NCI-H2107 (cell line): ENCODE measurements at places on chromosomes 5 and 9.
A peak's percentile ranks its signal among the peaks of the same experiment; 100 is the strongest.

- DNase-seq: no peak
Observed at GRCh38 chr5:166979307-166979895, 1312.0 kb upstream of the WWC1 start.

DNA sequence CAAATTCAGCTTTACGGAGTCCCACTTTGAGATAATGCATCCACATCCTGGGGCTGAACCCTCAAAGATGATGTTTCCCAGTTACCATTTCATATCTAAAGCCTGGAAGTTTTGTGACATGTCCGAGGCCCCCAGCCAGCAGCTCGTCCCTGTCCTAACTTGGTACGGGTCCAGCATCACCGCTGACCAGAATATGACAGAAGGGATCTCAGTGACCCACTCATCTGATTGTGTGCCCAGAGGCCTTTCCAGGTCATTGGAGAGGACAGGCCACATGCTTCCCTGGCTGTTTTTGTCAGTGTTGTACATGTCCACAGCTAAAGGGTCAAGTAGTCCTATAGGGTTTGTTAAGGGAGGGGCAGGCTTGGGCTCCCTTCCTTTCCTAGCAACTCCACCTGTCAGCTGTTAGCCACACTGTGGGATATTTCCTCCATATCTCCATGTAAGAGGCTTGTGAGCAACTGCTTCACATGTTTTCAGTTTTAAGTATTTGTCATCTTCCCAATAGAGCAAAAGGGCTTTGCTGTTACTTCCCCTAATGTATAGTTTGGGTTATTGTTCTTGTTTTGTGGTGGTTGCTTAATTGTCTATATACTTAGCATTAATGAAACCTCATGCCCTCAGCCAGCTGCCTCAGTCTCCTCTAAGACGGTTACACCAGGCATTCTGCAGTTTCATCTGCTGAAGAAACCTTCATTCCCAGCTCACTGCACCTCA lies 33.4 kb downstream of the SECISBP2 start:
- DNase-seq: no peak

DNA sequence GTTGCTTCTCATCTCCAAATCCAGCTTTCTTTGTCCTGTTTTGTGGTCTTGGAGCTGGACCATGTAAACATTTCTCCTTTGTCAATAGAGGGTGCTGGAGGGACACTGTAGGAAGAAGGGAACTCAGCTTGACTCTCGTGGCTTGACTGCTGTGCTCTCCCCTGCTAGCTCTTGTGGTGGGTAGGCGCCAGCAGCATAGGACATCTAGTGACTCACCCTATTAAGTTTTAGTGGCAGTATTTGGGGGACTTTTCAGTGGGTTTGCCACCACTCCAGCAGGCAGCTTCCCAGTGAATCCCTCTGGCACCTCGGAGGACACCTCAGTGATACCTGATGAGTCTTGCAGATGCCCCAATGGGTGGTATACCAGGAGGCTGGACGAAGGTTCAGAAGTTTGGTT lies 97.8 kb downstream of the TSSK1B start:
- no peak for DNase-seq

- DNase-seq: no peak
Observed at GRCh38 chr5:1793301-1793740, 6.3 kb downstream of the MRPL36 start.

DNA sequence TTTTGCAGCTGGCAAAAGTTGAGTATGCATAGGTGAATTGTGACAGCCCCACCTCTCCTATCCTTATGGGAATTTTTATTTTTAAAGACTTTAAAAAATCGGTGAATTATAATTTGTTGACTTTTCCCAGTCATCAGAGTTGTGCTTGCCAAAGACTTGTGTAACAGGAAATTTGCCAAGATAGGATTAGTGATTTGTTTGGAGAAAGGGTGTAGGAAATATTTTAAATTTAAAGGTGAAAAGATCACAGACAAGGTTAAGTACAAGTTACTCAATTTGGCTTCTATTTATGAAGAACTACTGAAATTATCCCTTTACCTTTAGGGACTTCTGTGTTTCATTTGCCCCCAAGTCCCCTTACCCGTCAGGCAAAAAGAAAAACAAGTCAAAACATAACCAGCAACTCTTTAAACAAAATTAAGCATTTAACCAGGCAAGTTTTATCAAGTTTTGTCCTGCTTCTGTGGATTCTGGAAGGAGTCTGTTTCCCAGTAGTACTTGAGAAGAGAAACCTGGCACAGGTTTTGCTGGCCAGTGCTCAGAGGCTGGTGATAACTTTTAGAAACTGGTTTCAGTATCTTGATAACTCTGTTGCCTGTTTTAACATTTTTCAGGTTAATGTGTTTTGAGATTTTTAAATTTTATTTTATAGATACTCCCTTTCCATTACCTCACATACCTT lies 285.4 kb downstream of the MAST4 start:
- no peak for DNase-seq

GRCh38 chr5:72075461-72075860 lies 31.8 kb upstream of the MAP1B start:
- no peak for DNase-seq

GRCh38 chr9:127129073-127129717 lies 6.8 kb upstream of the ANGPTL2 start:
- no peak for DNase-seq

GRCh38 chr5:79305706-79306105 lies 69.8 kb downstream of the JMY start:
- no peak for DNase-seq

- no peak for DNase-seq
Observed at GRCh38 chr9:21853414-21853813, 51.0 kb downstream of the MTAP start.

DNA sequence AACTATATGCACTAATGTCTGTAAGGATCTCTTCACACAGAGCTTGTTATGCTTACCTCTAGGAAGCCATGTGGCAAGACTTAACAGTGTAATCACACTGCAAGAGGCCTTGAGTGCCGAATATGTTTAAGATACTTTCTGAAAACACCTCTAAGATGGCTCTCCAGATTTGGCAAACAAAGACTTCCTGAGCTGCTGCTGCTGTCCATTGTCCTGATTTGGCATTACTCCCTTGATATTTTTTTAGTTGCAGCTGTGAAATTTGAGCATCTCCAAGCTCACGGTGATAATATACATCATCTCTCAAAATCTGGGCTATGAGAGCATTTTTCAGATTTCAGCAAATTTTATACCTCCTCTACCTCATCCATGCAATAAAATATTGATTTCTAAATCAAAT lies 384.5 kb upstream of the CDH6 start:
- DNase-seq: no peak

DNA sequence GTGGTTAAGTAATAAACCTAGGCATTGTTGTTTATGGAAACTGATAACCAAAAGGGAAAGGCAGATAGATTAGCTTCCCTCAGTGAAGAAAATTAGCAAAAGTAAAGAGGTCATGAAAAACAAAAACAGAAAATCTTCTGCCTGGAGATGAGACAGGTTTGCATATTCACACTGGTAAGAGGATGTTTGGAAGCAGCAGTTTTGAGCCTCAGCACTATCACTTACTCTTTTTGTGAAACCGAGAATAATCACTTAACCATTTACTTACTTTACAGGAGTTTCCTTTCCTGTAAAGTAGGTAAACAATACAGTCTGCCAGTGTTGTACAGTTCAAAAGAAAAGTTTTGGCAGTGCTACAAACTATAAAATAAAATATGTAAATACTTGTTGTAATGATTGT lies 35.5 kb upstream of the EMB start:
- no peak for DNase-seq

DNA sequence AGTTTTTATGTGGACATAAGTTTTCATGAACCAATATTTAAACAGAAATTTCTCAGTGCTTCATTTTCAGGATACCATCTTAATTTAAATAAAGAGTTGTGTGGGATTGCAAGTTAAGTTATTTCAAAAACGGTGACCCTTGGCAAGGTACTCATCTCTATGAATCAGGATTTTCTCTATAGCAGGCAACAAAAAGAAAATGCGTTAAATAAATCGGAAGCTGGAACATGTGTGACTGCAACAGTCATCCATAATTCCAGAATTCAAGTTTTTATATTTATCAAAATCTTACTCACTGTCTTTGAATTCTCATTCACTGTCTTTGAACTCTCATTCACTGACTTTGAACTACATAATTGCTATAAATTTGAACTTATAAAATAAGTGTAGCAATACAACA lies 5.8 kb upstream of the RECK start:
- no peak for DNase-seq

DNA sequence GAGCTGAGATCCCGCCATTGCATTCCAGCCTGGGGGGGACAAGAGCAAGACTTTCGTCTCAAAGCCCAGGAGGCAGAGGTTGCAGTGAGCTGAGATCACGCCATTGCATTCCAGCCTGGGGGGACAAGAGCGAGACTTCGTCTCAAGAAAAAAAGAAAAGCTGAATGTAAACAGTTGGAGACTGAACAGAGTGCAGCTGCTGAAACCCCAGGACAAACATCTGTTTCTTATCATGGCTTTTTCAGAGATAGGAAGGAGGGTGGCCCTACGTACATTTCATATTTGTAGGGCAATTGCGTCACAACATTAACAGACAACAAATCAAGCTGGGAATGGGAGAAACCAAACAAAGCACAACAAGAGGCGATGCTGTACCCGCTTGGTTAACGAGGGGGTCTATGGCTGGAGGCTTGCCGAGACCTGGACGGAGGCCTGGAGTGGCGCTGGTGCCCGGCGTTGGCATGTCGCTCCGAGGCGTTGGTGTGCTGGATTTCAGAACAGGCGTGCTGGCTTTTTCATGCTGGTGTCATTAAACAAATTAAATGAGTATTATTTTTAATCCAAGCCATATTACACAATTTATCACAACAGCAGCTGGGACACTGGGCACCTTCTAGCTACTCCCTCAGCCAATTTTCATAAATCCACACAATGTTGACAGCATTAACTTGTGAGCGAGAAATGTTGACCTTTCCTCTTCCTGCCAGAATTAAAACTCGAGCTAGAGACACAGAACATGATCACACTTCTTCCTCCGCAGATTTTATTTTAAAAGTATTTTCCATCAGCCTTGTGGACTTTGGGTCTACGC lies 76.1 kb downstream of the TLE1 start:
- no peak for DNase-seq

DNA sequence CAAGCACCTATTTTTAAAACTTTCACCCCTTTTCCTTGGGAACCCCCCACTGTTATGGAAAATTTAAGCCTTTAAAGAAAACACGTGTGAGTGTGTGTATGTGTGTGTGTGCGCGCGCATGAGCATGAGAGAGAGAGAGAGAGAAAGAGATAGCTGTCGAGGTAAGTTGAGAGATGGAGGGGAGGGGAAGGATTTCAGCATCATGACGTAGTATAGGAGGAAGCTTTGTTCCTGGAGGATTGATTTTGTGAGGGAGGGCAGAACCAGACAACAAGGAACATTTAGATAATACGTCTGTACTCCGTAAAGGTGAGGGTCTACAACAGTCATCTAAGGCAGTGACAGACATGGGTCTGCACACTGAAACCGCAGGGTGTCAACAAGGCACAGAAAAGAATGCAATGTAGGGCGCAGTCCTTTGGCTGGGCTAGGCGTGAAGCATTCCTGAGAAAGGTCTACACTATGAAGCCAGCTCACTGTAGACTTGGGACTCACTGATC lies 227.7 kb downstream of the SMARCA2 start:
- DNase-seq: no peak

DNA sequence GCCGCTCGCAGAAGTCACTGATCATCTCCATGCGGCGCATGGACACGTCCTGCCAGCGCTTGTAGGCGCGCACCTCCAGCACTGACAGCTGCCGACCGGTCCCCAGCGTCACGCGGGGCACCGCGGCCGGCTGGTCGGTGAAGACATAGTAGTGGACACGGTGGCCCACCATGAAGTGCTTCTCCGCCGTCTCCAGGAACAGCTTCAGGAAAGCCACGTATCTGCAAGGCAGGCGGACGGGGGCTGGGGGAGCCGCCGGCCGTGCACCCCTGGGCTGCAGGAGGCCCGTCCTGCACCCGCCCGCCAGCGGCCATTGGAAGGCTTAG lies 18.9 kb downstream of the ABO start:
- DNase-seq: no peak

DNA sequence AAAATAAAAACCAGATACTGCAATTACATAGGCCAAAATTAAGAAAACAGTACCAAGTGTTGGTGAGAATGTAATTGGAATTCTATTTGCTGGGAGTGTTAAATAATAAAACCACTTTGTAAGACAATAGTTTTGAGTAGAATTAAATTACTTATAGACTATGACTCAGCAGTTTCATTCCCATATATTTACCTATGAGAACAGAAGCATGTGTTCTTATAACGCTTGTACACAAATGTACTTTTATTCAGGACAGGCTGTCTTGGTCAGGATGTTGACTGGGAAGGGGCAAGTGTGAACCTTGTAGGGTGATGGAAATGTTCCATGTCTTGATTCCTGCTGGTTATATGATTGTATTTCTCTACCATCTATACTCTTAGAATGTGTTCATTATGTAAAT lies 56.3 kb downstream of the ERBIN start:
- DNase-seq: no peak

GRCh38 chr5:159163027-159163700 lies 46.2 kb downstream of the RNF145 start:
- peak; percentile 4 for DNase-seq

GRCh38 chr9:35954942-35955546 lies 2.9 kb downstream of the OR2S2 start:
- peak; percentile 50 for DNase-seq

GRCh38 chr5:6847870-6848269 lies 134.6 kb downstream of the TENT4A start:
- no peak for DNase-seq

- DNase-seq: no peak
Observed at GRCh38 chr5:1952021-1952420, 69.3 kb upstream of the IRX4 start.

- DNase-seq: no peak
Observed at GRCh38 chr9:17802249-17802857, 223.5 kb downstream of the SH3GL2 start.

DNA sequence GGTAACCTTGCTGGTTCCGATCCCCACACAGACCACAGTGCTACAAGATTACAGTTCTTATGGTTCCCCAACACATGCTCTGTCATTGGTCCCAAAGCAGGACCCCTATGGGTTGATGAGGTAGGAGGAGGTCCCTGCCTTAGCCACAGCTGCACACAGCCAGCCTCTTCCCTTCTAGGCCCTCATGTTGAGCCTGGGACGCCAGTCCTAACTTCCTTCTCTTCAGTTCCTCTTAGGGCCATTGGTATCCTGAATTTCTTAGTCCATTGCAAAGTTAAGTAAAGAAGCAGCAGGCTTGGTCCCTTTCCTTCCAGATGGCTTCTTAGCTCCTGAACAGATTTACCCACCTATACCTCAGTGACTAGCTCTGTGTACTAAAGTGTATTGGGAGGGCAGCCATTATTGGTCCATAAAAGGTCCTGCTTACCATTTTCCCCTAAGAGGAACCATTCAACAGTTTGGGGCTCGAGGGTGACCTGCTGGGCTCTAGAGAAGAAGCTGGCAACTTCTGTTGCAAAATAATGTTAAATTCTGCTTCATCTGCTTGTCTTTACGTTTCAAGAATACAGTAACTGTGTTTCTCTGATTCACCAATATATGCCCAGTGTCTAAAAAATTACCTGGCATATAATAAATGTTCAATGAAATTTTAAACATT lies 50.2 kb downstream of the PDCD1LG2 start:
- no peak for DNase-seq

DNA sequence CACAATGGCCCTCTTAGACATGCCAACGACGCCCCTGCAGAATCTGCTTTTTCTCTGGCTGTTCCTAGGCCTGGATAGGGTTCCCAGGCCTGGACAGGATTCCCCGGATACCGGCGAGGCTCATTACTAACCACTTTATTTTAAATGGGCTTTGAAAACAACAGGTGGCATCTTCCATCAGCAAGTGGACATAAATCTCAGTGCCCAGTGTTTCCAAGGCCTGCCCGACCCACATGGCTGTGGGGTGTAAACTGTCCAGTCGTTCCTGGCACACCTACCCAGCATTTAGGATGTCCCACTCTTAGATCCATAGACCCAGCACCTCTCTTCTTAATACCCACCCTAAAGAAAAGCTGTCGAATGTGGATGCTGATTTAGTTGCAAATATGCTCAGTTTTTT lies 896 bp downstream of the CMBL start:
- DNase-seq: no peak
